ENCODE measurements at places on chromosomes 13 and 19.
A peak's percentile ranks its signal among the peaks of the same experiment; 100 is the strongest.

DNA sequence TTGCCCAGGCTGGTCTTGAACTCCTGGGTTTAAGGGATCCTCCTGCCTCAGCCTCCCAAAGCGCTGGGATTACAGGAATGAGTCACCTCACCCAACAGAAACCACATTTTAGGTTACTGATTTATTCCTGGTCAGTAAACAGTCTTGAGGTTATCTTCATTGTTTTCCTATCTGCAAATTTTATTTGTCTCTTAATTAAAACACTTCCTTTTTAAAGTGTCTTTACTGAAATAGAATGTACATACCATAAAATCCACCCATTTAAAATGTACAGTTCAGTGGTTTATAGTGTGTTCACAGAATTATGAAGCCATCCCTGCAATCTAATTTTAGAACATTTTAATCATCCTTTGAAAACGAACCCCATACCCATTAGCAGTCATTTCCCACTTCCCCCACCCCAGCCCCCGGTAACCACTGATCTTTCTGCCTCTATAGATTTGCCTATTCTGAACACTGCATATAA lies 63.0 kb downstream of the MAP4K1 start:
- DNase-seq: no peak

DNA sequence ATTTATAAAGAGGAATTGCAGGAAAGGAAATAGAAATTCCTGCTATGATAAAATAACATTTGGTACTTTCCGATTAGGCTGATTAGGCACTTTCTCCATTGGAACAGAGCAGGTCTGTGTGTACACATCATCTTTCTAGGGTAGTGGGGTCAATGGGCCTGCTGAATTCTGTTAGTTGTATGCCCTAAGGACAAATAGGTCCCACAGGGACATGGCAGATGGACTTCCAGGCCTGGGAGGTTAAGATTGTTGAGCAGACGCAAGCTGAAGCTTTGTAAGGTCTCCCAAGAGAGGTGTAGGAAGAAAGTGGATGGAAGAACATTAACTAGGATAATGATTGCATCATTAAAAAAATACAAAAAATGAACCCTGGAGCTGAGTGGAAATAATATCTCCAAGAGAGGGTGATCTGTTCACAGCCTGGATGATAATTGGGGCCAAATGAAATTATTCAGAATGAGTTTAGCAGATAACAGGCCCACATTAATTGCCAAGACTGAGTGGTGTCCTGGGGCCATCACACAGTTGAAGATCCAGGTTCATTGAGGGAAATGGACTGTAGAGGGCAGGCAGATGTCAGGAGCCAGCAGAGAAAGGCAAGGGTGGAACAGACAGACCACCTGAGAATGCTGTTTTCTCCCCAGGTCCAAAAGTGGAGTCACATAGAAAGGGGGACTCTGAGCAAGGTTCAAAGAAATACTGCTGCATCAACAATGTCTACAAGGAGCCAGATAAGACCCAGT lies 215.1 kb downstream of the DNAJC15 start:
- DNase-seq: no peak

DNA sequence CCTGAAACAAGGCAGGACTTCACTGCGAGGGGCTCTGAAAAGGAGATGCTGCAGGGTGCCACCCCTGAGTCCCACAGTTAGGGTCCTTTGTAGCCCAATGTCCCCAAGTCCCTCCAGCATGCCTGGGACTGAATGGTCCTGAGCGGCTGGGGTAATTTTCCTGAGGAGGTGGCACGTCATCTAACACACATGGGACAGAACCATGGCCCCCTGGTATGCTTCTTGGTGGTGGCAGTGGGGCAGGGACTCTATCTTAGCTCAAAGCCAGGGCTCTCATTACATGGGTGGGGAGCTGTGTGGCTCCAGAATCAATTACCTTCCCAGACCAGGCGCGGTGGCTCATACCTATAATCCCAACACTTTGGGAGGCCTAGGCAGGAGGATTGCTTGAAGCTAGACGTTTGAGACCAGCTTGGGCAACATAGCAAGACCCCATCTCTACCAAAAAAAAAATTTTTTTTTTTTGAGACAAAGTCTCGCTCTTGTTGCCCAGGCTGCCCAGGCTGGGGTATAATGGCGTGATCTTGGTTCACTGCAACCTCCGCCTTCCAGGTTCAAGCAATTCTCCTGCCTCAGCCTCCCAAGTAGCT lies 7.9 kb upstream of the SLC7A9 start:
- no peak for DNase-seq

- no peak for DNase-seq
These were observed 2.0 kb downstream of the NFIC start for GRCh38 chr19:3368441-3368795.

- DNase-seq: no peak
These were observed 115.5 kb downstream of the GGACT start for GRCh38 chr13:100473087-100473486.

- DNase-seq: no peak
These were observed at the start of gene CYP2S1 for GRCh38 chr19:41192574-41193429. TSS of gene CYP2S1 (plus strand) at chr19:41193219. CDS start at chr19:41193265, 46 bp downstream.

GRCh38 chr13:42367831-42368230 lies 95.9 kb downstream of the AKAP11 start:
- DNase-seq: no peak

DNA sequence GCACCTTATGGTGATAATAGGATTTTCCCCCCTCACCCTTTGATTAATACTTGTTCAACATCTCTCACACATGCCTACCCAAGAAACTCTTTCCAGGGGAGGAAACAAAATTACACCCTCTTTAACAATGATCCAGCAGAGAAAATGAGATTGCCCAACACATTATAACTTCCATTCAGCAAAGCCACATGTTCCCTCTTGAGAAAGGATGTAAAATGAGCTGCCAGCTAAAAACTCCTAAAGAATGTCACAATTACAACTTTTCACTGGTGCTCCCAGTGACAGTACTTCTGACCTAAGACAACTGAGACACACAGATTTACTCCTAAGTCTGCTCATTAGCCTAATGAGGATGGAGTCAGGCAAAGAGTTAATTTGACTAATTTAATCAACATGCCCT lies 621.4 kb downstream of the DIAPH3 start:
- DNase-seq: no peak

DNA sequence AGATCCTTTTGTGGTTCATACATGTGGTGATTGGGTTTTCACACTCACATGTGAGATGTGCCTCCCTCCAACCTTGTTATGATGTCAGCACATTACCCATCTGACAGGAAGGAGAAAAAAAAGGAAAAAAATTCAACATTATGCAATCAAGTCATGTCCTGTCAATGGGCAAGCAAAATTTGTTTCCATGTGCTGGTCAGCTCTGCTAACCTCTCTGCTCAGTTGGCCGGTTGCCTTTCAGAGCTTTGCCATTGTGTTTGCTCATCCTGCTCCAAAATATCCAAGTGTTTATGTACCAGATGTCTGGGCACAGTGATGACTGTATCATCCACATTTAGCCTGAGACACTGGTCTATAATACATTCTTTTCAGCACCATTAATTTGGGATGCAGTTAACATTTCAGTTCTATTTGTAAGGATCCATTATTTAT lies 27.0 kb upstream of the METTL21C start:
- DNase-seq: no peak

GRCh38 chr13:28047757-28048388 lies 52.5 kb downstream of the FLT3 start:
- no peak for DNase-seq

DNA sequence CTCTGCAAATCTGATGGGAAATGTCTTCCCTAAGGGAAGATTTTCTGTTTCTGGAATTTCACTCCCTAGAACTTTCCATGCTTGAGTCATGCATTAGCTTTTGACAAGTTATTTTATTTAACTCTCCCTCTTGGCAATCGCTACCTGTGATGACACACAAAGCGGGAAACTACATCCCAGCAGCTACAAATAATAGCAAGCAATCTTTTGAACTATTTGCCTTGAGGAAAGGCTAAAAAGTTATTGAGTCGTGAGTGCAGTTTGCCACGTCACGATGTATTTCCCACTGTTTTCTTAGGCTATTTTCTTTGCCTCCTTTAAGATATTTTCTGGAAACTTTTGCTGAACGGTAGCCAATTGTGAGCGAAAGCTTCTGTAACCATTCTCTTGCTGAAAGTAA lies 353.3 kb upstream of the HTR2A start:
- DNase-seq: no peak

DNA sequence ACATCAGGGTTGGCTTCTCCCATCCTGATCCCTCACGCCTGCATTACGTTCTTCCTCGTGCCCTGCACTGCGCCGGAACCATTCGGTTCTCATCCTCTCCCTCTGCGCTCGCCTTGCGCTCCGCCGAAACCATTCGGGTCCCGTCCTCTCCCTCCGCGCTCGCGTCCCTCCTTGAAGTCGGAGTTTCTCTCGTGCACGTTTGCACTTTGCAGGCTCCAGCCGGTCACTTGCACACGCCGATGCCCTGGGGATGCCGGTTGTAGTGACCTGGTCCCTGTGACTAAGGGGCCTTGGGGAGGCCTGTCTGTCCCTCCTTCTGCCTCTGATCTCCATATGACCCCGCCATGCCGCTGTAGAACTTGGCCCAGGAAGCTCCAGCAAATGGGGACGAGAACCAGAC lies 265.8 kb downstream of the TEX29 start:
- DNase-seq: no peak

DNA sequence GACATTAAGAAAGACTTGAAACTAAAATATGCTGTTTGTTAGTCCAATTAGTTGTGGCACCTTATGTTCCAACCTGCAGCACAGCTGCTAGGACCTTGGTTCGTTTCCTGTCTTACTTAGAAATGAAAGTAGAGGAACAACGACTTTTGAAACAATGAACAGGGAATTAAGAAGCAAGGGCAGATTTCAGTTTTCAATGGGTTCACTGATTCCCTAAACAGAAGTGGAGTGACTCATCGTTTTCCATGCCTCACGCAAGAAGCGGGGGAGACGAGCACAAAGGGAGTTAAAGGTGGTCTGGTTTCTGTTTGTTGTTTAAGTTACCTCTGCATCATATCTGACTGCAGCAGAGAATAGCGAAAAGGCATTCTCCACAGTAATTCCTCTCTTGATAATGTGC lies 44.8 kb downstream of the PHF11 start:
- DNase-seq: no peak

DNA sequence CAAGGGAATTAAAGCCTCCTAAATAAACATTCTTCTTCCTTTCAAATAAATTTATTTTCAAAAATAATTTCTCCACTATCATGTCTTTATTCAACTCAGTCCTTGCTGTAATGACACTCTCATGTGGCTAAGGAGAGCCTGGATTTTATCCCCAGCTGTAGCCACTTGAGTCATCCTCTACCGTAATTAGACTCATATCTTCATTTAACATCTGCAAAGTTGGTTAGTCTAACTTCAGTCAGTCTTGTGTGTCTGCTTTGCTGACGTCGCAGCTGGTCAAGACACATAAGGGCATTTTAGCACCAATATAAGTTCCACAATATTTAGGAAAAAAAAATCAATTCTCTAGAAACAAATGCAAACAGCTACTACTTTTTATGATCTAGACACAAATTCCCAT lies 776.4 kb upstream of the ATXN8OS start:
- no peak for DNase-seq

GRCh38 chr13:24938966-24939365 lies 157.0 kb upstream of the PABPC3 start:
- no peak for DNase-seq

DNA sequence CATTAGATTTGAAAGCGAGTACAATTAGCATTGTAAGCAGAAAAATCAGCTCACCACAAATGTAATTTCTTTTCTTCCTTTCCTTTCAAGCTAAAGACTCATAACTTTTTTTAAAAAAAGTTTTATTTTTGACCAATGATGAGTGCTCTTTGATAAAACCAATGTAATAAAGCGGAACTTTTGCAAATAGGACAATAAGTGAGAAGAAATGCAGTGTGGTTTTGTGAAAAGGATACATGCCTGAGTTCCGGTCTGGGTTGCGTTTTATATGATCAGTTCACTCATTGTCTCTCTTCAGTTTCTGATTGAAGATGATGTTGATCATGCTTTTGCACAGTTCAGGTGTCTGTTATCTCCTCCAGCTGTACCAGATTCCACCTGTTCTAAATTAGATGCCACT lies 274.4 kb downstream of the KLF12 start:
- DNase-seq: no peak

GRCh38 chr19:14432791-14433553 lies at the start of gene PKN1:
TSS of gene PKN1 (plus strand) at chr19:14433306. CDS start at chr19:14433522, 216 bp downstream.
- peak; percentile 43 for DNase-seq

GRCh38 chr19:4288091-4288777 lies 9.2 kb downstream of the SHD start:
- DNase-seq: no peak

DNA sequence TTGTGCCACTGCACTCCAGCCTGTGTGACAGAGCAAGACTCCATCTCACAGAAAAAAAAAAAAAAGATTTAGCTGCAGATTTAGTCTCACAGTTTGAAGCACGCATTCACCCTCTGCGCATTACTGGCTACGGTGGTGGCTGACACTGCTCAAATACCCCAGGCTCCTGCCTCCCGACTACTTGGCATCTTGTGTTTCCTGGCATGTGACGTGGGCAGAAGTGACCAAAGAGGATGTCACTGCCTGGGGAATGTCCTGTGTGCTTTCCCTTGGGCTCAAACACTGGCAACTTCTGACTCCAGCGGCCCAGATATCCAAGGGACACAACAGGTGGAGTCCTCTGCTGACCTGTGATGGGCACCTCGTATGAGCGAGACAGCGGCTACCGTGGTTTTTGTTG lies 24.7 kb upstream of the EIF3G start:
- DNase-seq: no peak

- no peak for DNase-seq
These were observed 139.0 kb downstream of the FLT1 start for GRCh38 chr13:28355822-28356371.

DNA sequence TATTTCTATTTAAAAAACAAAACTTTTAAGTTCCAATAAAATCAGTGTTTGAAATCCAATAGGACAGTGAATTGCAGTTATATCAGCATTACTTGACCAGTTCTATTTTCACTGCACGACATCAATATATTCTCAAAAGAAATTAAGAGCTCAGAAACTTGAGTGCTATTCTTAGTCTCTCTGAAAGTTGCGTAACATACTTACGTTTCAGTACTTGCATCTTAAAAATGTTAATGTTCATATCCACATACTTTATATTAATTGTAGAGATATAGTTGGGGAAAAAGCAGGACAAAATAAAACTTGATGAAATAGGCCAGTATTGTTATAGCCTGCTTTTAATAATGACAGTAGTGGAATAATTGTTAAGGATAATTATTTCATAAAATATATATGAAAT lies 720.5 kb upstream of the PCDH9 start:
- no peak for DNase-seq

- no peak for DNase-seq
These were observed 71.1 kb downstream of the UGGT2 start for GRCh38 chr13:95982144-95982543.

- no peak for DNase-seq
These were observed 12.6 kb upstream of the SMG9 start for GRCh38 chr19:43767316-43767715.
